ENCODE measurements at places on chromosomes 12 and 14. TPM values are rescaled to one million over a fixed set of nuclear protein-coding genes. Genes with fewer than 3 reads are reported as not detected.

DNA sequence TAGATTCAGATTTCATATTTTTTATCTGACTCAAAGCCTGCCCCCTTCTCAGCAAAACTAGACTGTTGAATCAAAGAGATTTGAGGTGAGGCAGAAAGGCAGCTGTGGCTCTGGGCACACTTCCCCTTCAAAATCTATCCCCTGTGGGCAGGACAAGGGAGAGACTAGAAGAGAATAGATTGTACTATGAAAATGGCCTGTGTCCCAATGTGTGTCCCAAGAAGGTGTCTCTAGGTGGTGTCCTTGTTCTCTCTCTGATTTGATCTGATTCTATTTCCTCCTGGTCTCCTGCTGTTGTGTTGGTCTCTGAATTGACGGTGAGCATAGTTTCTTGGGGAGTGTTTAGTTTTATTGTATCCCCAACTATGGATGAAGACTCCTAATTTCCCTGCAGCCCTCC is 565.8 kb upstream of the ATP2B1 start:
- H3K36me3 ChIP-seq: no peaks in the 10 kb centered on the region
- peaks cover 7% of the 10 kb centered on the region for H3K4me1 ChIP-seq
- H3K4me3 ChIP-seq: no peak overlapping the region
- DNase-seq: no peak
- no peak overlapping the region for H3K27ac ChIP-seq

DNA sequence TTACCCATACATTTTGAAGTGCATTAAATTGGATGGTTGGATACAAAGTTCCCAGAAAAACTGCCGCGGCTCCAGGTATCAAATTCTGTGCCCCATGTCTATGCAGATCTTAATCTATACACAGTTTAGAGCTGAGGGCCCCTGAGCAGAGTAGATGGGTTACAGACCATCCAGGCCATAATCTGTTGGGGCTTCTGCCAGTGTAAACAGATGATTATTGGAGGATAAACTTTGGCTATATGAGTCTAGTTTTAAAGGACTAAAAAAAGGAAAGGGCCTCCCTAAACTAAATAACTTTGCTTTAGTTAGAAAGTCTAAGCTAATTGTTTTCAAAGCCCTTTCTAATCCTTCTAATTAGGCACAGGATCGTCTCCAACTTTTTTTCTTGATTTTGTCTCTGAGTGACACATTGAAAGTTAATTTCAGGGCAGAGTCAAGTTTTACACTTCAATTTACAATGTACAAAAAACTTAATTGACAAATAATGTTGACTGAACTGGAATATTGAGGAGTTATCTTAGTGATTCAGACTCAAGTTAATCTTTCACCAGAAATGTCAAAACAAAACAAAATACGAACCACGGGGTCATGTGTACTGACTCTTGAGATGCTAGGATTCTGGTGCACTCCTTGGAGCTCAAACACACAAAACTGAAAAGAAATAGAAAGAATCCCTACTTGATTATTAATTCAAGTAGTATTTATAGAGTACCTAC is 133.9 kb upstream of the SCAF11 start:
- peaks cover 40% of the 10 kb centered on the region for H3K27me3 ChIP-seq
- no peak overlapping the region for H3K4me3 ChIP-seq
- H3K27ac ChIP-seq: no peak overlapping the region
- no peak for DNase-seq
- peaks cover 5% of the 10 kb centered on the region for H3K4me1 ChIP-seq

The POTEG gene
- not detected for total RNA-seq

DNA sequence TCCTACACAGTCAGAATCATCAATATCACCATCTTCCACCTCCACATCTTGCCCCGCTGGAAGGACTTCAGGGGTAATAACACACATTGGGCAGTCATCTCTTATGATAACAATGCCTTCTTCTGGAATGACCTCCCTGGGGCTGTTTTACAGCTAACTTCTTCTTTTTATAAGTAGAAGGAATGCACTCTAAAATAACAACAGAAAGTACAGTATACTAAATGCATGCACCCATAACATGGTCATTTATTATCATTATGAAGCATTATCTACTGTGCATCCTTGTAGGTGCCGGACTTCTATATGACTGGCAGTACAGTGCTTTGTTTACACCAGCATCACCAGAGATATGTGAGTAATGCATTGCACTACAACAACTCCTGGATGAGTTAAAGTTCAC is 19.0 kb upstream of the NUAK1 start:
- no peaks in the 10 kb centered on the region for H3K36me3 ChIP-seq
- no peak overlapping the region for H3K27ac ChIP-seq
- peaks cover 10% of the 10 kb centered on the region for H3K27me3 ChIP-seq
- DNase-seq: no peak
- H3K4me3 ChIP-seq: no peak overlapping the region
- H3K4me1 ChIP-seq: no peaks in the 10 kb centered on the region

DNA sequence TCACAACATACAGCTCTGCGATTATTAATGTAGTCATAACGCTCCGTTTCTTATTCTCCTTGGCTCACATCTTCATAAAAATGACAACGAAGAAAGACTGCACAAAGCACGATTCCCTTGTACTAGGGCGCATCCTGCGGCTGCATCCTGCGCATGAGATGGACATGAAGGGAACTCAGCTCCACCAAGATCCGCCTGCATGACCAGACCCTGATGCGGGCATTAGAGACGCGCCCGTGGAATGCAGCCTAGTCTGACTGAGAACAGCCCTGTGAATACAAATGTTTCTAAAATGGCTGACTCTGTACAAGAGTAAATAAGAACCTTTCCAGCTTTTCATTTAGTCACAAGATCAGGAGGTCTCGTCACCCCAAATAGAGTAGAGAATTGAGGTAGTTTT is 422.2 kb downstream of the NOVA1 start:
- no peaks in the 10 kb centered on the region for H3K27me3 ChIP-seq
- no peak for DNase-seq
- no peak overlapping the region for H3K4me3 ChIP-seq
- H3K36me3 ChIP-seq: no peaks in the 10 kb centered on the region

The KRT75 gene
- not detected for total RNA-seq

The RPGRIP1 gene
- total RNA-seq: not detected

DNA sequence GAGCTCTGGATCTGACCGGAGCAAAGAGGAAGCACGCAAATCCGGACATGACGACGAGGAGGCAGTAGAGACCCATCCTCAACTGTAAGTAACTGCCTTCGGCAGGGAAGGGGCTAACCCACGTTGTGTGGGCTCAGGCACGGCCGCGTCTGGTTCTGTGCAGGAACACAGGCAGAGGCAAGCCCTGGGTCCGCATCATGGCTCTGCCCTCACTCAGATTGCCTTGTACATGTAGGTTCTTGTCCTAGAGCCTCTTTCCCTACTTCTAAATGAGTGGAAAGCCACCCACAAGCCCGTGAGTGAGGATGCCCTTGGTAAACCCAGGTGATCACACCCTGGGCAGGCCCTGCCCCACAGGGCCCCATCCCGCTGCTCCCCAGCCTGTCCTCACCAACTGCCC is 8.9 kb upstream of the RPLP0 start:
- no peak overlapping the region for H3K27ac ChIP-seq
- H3K4me1 ChIP-seq: no peaks in the 10 kb centered on the region
- no peak overlapping the region for H3K4me3 ChIP-seq
- no peaks in the 10 kb centered on the region for H3K27me3 ChIP-seq
- no peak for DNase-seq
- peaks cover 29% of the 10 kb centered on the region for H3K36me3 ChIP-seq

GRCh38 chr12:100249941-100250340 is 16.9 kb downstream of the DEPDC4 start:
- no peaks in the 10 kb centered on the region for H3K36me3 ChIP-seq
- H3K4me3 ChIP-seq: no peak overlapping the region
- DNase-seq: no peak
- H3K27ac ChIP-seq: no peak overlapping the region
- no peaks in the 10 kb centered on the region for H3K4me1 ChIP-seq

DNA sequence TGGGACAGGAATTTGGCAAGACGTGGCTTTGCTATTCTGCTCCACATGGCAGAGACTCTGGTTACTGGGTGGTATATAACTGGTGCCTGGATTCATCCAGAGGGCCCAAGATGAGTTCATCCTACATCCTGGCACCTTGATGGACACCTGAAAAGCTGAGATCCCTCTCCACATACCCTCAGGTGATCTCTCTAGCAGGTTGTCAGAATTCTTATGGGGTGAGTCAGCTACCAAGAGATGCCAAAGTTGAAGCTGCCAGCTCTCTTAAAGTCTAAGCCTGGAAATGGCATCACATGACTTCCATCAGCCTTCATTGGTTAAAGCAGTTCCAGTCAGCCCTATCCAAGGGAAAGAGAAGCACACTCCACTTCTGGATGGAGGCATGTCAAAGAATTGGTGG is 300.7 kb upstream of the SEL1L start:
- DNase-seq: no peak
- H3K36me3 ChIP-seq: no peaks in the 10 kb centered on the region
- H3K4me1 ChIP-seq: no peaks in the 10 kb centered on the region
- no peak overlapping the region for H3K27ac ChIP-seq
